ENCODE measurements at places on chromosomes 7 and 10.

DNA sequence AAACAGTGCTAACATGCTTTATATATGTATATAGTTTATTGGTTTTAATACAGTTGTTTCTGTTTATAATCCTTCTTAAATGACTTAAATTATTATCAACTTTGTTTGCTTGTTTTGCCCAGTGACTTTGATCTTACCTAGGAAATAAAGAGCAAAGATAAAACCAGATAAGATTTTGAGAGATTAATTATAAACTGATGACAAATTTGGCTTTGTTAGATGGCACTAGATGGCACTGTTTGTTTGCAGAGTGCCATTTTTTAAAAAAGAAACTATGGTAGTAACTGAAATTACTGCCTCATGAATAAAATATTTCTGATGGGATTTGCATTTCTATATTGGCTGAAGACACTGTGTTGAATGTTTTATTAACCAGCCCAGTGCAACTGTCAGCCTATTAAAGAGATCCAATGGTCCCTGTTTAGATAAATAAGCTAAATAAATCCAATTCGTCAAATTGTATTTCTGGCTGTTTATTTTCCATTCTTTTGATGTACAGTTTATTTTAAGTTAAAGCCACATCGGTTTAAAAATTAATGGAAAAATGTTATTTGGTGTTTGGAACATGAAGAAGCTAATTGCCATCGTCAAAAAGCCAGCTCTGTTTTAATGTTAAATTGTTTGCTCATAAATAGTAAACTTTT is 28.7 kb downstream of the VTI1A start:
- DNase-seq: no peak

DNA sequence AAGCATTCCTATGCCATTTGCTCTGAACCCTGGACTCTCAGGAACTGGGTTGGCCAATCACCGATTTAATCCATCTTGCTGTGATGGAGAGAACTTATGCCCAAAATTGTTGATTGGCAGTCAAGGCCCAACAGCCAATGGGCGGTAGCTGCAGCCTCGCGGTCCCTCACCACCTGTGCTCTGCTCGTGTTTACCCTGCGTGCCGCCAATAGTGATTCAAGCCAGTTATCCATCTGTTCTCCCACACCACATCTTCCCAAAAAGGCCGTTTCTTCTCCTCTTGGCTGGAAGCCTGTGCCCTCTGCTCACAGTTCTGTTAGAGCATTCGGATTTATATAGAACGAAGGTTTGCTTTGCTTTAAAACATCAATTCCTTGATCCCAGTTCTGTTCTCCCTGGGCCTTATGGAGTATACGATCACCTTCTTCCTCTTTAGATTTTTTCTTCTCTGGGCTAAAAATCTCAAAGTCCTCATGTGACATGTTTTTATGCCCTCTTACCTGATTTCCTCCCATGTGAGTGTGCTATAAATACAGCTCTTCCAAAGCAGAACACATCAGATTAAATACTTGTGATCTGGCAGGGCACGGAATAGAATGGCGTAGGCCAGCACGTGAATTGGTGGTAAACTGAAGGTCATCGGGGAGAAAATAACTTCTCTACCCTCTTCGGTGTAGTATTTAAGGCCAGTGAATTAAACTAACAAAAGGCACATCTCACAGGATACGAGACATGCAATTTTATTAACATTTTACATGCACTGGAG is 212.8 kb downstream of the NSUN6 start:
- no peak for DNase-seq

DNA sequence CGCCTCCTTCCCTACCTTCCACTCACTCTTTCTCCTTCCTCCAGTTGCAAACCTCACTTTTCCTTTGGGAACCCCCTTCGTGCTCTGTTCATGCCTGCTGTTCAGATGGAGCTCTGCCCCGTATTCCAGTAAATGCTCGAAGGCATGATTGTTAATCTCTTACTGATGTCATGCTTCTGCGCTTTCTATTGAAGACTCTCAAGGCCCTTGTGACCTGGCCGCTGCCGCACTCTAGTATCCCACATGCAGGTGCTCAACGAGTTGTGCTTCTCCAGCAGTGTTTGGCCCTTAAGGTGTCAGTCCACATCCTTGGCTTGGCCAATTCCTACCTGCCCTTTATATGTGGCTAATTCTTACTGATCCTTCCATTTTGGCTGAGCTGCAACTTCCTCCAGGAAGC is 158.6 kb downstream of the ADAM12 start:
- no peak for DNase-seq

GRCh38 chr10:132709471-132709951 is 76.4 kb downstream of the NKX6-2 start:
- no peak for DNase-seq

DNA sequence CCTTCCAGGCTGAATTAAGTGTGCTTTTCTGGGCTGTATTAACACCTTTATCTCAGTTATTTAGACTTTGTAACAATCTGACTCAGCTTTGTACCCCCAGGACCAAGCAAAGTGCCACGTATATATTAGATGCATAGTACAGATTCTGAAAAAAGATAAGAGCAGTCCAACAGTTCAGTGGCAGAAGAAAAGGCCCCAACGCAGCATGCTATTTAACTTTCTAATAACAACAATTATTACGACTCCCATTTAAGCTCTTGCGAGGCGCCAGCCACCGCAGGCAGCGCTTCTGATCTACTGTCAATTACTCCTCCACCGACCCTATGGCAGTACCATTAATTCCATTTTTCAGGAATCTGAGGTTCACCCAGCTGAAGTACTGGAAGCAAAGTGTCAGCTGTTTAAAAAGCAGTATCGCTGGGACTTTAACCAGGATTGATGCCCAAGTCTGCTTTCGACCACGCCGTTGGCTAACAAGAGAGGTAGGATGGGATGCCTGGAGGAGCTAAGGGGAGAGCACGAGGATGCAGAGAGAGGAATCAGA is 638 bp downstream of the LIPA start:
- no peak for DNase-seq

- no peak for DNase-seq
These were observed 185.5 kb upstream of the KLF14 start for GRCh38 chr7:130919316-130920103.

DNA sequence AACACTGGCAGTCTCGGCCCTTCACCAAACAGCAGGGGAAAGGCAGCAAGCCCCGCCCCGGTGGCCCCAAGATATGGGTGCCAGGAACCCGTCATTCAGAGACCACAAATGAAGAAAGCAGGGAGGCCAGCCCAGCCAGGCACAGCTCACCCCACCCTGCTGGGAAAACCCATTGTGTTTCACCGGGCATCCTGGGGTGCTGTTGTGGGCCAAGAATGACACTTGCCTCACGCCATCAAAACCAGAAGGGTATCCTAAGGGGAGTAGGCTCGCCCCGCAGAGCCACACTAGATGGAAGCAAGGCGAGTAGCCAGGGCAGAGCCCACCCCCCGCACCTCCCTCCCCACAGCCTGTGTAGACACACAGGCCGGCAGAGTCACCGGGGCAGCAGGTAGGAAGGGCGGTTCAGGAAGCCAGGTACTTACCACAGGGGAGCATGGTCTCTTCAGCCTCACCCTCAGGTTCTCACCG is 72.5 kb upstream of the KCNMA1 start:
- no peak for DNase-seq

- DNase-seq: no peak
These were observed 803 bp downstream of the GOLGA7B start for GRCh38 chr10:97850446-97850845.

DNA sequence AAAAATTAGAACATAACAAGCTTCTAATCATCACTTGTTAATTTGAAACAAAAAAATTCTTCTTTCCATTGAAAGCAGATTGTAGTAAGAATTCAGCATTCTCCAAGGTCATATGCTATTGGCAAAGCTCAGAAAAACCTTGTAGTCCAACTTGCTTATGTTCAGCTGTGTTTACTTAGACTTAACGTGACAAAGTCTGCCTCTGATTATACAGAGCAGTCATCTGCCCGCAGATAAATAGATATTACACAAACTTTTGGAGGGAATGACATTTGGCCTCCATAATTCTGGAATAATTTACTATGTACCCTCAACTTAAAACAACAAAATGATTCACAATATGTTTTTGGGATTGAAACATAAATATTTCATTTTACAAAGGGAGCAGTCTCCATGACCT is 45.8 kb downstream of the MKX start:
- DNase-seq: no peak

GRCh38 chr10:128001849-128002248 is 94.9 kb downstream of the PTPRE start:
- no peak for DNase-seq

- no peak for DNase-seq
These were observed 57.5 kb upstream of the SHH start for GRCh38 chr7:155869784-155870076.

- DNase-seq: peak; percentile 34
These were observed 1.8 kb upstream of the MICALL2 start for GRCh38 chr7:1460821-1461645.

- no peak for DNase-seq
These were observed 371.5 kb upstream of the PODXL start for GRCh38 chr7:131927770-131928423.

DNA sequence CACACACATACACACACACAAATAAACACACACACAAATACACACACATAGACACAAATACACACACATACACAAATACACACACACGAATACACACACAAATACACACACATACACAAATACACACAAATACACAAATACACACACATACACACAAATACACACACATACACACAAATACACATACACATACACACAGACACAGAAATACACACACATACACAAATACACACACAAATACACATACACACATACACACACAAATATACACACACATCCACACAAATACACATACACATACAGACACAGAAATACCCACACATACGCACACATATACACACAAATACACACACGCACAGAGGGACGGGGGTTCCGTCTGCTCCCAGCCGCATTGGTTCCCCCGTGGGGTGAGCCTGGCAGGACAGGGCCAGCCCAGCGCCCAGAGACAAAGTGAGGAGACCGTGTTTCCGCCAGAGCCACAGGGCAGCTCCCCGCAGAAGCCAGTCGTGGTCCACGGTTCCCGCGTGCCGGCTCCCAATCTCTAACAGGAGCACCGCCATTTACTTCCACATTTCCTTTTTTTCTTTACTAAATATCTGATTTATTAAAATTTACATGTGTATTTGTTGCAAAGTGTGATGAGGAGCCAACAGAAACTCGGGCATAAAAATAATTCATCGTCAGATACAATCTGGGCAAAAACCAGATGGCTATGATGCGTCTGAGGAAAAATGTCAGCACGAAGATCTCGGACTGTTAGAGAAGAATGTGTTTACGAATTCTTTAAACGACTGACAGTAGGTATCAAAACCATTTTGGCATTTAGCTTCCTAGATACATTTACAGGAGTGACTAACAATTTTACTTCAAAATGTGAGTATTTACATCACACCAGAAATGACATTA is 3.1 kb upstream of the KNDC1 start:
- no peak for DNase-seq

GRCh38 chr10:59829601-59830000 is 76.3 kb upstream of the MRLN start:
- no peak for DNase-seq

GRCh38 chr7:108099713-108100112 is 30.4 kb downstream of the LAMB4 start:
- no peak for DNase-seq

GRCh38 chr10:116848944-116849247 is 403 bp upstream of the ENO4 start:
- no peak for DNase-seq

GRCh38 chr7:17056491-17057142 is 174.8 kb upstream of the AGR3 start:
- DNase-seq: no peak

DNA sequence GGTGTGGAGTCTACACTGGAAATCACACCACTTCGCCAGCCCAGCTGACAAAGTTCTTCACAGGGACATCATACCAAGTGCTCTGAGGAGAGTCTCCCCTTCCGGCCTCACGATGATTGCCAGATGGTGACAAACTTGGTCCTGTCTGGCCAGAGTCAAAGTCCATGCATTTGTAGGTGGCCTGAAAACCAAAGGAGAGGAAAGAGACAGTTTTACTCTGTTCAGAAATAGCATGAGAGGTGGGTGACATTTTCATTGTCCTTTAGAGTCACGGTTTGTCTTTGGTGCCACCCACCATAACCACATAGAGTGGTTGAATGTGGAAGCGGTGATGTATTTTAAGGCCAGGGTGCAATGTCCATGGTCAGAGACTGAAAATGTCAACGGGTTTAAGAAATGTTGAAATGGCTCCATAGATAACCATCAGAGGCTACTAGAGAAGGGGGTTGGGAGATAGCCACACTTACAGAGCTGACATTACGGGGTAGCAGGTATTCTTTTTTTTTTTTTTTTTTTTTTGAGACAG is 33.0 kb downstream of the BTBD16 start:
- DNase-seq: no peak

GRCh38 chr10:102710609-102711008 is 3.6 kb downstream of the ARL3 start:
- DNase-seq: no peak

GRCh38 chr7:132545756-132546155 is 30.5 kb downstream of the PLXNA4 start:
- DNase-seq: no peak

DNA sequence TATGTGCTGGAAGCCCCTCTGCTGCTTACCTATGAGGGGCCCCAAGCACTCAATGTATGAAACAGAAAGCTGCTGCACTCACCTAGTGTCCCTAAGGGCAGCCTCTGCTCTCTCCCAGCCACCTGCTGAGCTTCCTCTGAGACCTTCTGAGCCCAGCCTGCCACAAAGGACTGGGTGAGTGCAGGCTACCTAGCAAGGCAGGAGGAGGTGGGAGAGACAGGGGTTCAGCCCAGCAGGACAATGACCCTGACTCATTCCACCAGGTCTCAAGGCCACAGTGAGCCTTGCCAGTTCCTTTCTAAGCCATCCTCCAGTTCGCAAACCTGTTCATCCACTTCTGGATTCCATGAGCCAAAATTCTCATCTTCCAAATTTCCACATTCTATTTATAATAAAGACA is 16.3 kb downstream of the VOPP1 start:
- DNase-seq: no peak

GRCh38 chr10:118045837-118046394 is 825 bp downstream of the RAB11FIP2 start:
- DNase-seq: peak; percentile 35

- DNase-seq: no peak
These were observed 15.4 kb downstream of the STAM start for GRCh38 chr10:17659365-17659764.

- DNase-seq: no peak
These were observed 11.0 kb downstream of the PDGFA start for GRCh38 chr7:508461-509170.

GRCh38 chr7:3682028-3682710 is 381.1 kb downstream of the SDK1 start:
- peak; percentile 11 for DNase-seq

GRCh38 chr7:37598824-37599223 is 84.7 kb upstream of the GPR141 start:
- DNase-seq: no peak

Data from right lung (tissue), 10 donors.